ENCODE measurements at places on chromosomes 4 and X.

GRCh38 chr4:136793848-136794247, 738.4 kb downstream of the PCDH18 start:
- DNase-seq, result no peak

- no peak for DNase-seq
These were observed 171.2 kb downstream of the TMA16 start for GRCh38 chr4:163665521-163666331.

GRCh38 chr4:79497001-79497400, 89.0 kb upstream of the GK2 start:
- no peak for DNase-seq

GRCh38 chr4:184548648-184549341, 74.4 kb upstream of the IRF2 start:
- no peak for DNase-seq

DNA sequence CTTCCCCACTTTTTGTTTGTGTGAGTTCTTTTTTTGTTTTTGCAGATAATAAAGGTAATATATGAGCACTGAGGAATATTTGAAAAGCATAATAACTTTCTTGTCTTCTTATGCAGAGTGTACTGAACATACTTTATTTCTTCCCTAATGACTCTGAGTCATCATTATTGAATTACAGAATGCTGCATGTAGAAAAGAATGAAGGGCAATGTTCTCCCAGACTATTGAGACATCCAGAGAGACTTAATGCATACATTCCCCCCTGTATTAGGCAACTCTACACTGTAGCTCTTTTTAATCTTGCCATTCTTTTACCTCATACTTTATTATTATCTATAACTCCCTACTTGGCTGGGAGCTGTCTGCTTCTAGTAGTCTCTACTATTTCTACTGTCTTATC, 240.5 kb upstream of the ANKRD50 start:
- peak; percentile 91 for DNase-seq

DNA sequence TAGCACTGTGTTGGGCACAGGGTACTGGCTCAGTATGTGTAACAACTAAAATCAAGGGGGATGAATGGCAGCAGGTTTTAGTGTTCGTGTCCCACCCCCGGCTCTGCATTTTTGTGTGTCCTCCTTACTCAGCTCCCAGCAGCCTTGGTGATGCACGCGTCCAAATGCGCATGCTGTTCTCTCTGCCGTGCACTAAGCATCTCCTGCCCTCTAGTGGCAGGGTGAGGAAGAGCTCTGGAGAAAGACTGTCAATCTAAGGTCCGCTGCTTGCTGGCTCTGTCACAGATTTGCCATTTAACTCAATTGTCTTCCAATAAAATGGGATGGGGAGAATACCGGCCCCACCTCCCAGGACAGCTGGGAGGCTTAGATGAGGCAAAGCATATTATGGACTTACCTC, 61.4 kb downstream of the WFS1 start:
- peak; percentile 16 for DNase-seq

DNA sequence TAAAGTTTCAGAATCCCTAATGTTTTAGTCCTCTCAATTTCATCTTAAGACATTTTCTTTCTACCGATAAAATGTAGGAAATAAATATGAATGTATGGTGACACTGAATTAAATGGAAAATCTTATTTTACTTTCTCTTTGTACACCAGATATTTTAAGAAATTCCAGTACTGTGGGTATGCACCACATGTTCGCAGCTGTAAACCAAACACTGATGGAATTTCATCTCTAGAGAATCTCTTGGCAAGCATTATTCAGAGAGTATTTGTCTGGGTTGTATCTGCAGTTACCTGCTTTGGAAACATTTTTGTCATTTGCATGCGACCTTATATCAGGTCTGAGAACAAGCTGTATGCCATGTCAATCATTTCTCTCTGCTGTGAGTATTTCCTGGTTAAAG, 26.9 kb downstream of the C4orf46 start:
- DNase-seq, result no peak

GRCh38 chr4:152486429-152487389, 49.2 kb downstream of the FBXW7 start:
- DNase-seq, result no peak

GRCh38 chr4:107843391-107843790, 18.7 kb downstream of the SGMS2 start:
- no peak for DNase-seq

GRCh38 chr4:32574803-32575202, 1854.6 kb downstream of the PCDH7 start:
- no peak for DNase-seq

- DNase-seq, result no peak
These were observed 43.9 kb upstream of the UGT2B15 start for GRCh38 chr4:68714400-68714799.

GRCh38 chr4:89263265-89263664, 44.3 kb downstream of the GPRIN3 start:
- no peak for DNase-seq

DNA sequence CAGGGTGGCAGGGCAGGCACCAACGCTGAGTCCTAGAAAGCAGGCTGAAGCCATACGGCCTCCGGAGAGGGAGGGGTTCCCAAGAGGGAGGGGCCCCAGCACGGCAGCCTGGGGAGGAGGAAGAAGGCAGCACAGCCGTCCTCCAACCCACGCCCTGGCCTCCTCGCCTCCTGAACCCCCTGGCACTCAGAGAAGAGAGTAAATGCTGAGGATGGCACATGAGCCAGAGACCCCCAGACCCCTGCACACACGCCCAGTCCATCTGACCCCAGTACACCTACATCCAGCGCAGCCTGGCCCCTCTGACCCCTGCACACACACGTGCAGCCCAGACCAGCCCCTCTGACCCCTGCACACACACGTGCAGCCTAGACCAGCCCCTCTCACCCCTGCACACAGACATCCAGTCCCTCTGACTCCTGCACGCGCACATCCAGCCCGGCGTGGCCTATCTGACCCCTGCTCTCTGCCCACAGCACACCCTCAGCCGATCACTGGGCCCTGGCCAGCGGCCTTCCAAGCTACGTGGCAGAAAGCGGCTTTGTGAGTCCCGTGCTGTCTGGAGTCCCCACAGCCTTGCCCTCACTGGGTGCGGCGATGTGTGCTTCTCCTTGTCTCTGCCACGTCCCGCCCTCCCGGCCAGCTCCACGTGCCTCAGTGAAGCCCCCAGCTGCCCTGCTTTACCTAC, 18.5 kb downstream of the ATP5ME start:
- no peak for DNase-seq

DNA sequence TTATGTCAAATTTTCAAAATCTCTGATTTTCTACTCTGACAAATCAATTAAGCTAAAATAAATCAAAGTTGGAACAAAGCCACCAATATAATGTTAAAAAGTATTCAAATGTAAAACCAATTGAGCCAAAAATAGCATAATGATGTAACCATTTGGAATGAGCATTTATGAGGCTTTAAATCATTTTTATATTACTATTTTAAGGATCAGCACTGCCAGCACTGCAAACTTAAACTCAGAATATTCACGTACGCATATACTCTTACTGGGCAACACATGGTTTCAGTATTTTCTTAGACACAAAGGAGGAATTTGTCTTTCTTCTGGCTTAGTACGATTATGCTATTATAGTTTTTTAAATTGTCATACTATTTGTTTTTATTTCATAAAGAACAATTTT, 52.2 kb downstream of the AFAP1 start:
- peak; percentile 51 for DNase-seq

DNA sequence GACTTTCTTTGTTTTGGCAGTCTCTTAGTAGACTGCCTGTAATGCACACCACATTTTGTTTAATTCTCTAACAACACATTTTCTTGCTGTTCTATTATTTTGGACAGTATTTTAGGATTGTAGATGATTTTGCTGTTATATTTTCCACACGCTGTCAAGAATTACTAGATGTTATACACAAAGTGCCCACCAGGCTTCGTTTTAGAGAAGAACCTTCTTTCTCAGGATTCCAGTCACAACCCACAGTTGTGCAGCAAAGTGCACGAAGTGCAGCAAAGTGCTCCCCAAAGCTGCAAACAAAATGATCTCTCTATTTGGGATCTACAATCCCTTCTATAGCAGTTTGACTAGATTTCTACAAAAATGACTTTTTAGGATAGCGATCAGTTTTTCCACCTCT, 2.4 kb downstream of the ZNF141 start:
- DNase-seq, result no peak

GRCh38 chrX:132638313-132638712, 149.5 kb upstream of the MBNL3 start:
- no peak for DNase-seq

DNA sequence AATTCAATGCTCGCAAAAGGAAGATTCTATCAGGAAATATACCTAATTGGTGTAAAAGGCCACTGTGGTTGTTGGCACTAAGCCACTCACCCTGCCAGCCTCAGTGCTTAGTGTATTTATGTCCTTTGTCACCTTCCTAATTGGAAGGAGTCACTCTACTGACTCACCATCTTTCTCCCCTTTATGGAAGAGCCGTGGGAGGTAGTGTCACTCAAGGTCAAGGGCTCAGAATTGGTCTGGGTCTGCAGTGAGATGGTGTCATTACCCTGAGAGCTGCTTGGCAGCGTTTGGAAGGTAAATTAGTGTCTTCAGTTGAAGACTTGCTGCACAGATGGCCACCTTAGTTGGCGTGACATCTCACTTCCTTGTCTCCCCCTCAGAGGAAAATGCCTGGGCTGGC, 41.7 kb upstream of the CDKN2AIP start:
- no peak for DNase-seq

GRCh38 chrX:92213786-92214185, 434.6 kb downstream of the PCDH11X start:
- no peak for DNase-seq

DNA sequence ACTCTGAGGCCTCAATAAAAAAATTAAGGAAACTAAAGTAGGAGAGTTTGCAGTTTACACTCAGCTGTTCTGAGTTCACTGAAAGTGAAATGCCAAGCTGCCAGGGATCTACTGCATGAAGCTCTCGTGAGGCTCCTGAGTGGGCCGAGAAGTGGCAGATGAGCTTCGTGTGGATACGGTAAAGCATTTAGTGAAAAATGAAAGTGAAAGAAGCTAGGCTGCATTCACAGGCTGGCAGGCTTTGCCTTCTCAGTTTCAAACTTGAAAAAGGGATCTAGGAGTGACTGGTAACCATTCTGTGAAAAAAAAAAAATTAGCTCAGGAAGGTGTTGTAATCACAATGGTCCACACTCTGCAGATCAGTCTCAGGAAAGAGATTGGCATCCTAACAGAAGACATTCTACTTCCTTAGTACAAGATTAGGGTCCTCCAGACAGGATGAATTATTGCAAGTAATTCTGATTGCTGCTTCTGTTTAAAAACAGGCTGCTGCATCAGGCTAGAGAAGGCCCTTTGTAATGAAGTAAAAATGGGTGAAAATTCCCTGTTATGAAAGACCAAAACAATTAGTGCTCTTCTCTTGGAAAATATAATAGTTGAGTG, 679.9 kb downstream of the RPA4 start:
- peak; percentile 63 for DNase-seq

DNA sequence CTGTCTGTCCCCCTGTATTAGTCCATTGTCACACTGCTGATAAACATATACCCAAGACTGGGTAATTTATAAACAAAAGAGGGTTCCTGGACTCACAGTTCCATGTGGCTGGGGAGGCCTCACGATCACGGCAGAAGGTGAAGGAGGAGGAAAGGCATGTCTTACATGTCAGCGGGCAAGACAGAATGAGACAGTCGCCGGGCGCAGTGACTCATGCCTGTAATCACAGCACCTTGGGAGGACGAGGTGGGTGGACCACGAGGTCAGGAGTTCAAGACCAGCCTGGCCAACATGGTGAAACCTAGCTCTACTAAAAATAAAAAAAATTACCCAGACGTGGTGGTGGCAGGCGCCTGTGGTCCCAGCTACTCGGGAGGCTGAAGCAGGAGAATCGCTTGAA, 24.7 kb downstream of the IL3RA start:
- no peak for DNase-seq

GRCh38 chrX:66654411-66654810, 15.5 kb upstream of the EDA2R start:
- no peak for DNase-seq

DNA sequence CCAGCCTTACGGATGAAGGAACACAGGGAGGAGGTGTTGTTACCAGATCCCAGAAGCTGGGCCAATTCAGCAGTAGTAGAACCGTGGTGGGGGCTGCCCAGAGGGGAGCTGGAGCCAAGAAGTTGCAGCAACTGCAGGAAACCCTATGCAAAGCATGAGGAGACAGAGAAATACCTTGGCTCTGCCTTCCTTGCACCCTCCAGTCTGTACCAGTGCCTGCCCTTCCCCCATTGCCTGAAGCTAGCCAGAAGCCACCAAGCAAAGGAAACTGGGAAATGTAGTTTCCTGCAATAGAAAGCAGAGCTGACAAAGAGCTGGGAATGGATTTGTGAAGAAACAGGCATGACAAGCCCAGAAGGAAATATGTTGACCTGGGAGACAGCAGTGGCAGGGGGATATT, 108.7 kb upstream of the FUNDC1 start:
- DNase-seq, result peak; percentile 17

- DNase-seq, result peak; percentile 16
These were observed 129.5 kb downstream of the KCNIP4 start for GRCh38 chr4:21819086-21819485.

- DNase-seq, result no peak
These were observed 119.0 kb upstream of the BMP3 start for GRCh38 chr4:80911458-80911857.

DNA sequence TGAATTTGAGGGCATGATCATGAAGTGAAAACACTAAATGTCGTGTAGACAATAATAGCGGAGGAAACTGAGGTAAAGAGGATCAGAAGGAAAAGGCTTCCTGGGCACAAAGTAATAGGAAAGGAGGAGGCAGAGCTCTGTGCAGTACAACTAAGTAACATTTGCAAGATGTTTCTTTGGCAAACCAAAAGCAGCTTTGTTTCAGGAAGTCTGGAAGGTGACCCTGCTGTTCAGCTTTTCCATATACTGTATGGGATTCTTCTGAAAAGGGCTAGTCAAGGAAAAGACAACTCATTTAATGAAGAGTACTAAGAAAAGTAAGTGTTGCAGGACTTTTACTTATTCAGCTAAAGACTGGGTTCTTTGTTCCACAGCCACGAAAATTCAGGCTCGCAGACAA, 463.1 kb downstream of the PCDH7 start:
- no peak for DNase-seq

DNA sequence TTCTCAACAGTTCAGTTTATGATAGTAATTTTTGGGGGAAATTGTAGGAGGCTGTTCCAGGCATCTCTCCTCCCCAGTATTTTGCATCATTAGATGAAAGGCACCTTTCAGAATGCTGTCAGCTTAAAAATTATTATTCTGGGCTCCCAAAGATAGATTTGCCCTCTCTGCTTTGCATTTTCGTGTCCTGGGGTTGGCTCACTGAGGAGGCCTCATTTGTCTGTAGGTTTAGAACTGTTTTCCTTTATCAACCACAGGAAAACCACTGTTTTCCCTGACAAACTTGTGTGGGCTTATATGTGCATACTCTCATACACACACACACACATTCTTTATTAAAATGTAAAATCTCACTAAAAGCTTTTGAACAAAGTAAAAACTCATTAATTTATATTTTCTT, 197.2 kb upstream of the VCX3A start:
- DNase-seq, result no peak

- DNase-seq, result peak; percentile 11
These were observed 21.8 kb upstream of the JAKMIP1 start for GRCh38 chr4:6221851-6222760.
